ENCODE measurements at places on chromosomes 1 and 21.

DNA sequence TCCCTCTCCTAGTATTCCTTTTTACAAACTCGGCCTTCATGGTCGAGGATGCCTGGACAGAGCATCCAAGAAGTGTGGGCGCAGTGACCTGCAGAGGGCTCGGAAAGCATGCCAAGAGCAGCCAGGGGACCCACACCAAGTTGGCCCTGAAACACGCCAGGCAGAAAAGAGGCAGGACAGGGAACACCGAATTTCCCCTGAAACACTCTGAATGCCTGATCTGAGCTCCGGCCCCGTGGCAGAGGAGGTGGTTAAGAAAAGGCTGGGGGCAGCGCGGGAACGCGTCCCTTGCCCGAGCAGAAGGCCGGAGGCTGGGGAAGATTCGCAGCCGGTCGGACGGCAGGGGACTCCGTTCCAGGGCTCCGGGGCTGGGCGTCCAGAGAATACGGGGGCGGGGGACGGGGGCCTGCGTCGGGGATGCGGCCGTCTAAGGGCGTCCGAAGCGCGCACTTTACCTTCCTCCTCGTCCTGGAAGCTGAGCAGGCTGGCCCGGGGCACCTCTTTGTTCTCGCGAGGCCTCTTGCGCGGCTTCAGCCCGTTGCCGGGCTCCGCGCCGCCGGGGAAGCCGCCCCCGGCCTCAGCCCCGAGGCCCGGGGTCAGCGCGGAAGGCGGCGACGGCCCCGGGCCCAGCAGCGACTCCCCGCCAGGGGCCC lies 558 bp downstream of the PAXBP1 start:
- H3K4me3 ChIP-seq, result peak overlapping the region; percentile 91
- DNase-seq, result peak; percentile 61
- H3K36me3 ChIP-seq, result peaks cover 27% of the 10 kb centered on the region

DNA sequence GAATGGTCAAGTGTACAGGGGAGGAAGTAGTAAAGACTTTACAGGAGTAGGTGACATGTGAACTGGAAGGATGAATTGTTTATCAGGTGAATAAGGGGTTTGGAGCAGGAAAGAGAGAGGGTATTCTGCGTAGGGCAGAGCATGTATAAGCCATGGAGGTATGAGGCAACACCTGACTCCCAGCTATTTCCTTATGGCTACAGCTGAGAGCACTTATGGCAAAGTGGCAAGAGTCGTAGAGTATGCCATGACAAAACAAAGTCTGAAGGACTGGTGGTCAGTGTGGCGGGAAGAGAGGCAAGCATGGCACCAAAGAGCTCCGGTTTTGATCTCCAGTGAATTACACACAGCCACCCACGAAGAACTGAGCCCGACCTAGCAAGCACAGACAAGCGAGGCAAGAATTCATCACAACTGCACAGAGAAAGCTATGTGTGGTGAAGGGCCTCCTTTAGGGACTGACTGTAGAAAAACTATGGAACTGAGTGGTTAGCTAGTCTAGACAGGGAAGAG lies 9.0 kb upstream of the ELOVL1 start:
- no peaks in the 10 kb centered on the region for H3K4me1 ChIP-seq
- no peaks in the 10 kb centered on the region for H3K36me3 ChIP-seq
- no peaks in the 10 kb centered on the region for H3K27me3 ChIP-seq
- DNase-seq, result no peak
- H3K27ac ChIP-seq, result no peak overlapping the region

DNA sequence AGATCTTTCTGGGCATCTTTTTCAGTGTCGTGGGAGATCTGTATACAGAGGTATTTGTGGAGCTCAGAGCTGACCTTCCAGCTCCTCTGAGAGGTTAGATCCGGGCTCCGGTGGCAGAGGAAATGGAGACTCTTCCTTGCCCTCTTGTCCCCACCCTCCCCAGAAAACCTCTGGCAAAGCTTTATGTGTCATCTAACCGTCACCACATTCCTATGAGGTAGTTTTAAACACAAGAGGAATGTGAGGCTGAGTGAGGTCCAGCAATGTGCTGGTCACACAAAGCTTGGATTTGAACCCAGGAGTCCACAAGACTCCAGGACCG lies 1.2 kb downstream of the CD160 start:
- H3K27me3 ChIP-seq, result no peaks in the 10 kb centered on the region
- no peaks in the 10 kb centered on the region for H3K4me1 ChIP-seq
- no peak for DNase-seq
- no peak overlapping the region for H3K27ac ChIP-seq

DNA sequence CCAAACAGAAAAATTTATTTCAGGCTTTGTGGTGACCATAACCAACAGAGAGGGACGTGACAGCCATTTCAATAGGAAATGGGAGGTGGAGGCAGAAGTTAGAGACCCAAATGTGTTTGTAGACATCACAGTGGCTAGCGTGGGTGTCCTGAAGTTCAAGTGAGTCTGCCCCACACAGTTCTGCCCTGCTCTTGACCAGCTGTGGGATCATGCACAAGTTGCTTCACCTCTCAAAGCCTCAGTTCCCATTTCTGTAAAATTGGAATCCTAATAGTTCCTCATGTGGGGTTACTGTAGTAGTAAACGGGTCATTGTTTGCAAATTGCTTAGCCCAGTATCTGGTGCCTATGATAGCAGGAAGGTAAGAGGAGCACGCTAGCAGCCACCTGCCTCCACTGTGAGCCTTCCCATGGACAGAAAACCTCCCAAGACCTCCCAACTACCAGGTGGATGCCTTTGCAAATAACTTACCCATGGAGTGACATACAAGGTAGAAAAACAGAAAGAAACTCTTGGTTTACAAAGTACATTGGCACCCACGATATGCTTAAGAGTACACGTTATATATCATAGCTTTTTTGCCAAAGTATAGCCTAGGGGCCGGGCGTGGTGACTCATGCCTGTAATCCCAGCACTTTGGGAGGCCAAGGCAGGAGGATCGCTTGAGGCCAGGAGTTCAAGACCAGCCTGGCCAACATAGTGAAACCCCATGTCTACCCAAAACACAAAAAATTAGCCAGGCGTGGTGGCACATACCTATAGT lies 29.1 kb downstream of the FHAD1 start:
- H3K27ac ChIP-seq, result no peak overlapping the region
- DNase-seq, result no peak
- no peaks in the 10 kb centered on the region for H3K36me3 ChIP-seq

GRCh38 chr1:72567521-72567920 lies 285.2 kb upstream of the NEGR1 start:
- no peaks in the 10 kb centered on the region for H3K4me1 ChIP-seq
- H3K27ac ChIP-seq, result no peak overlapping the region
- no peaks in the 10 kb centered on the region for H3K27me3 ChIP-seq
- no peak for DNase-seq
- H3K4me3 ChIP-seq, result no peak overlapping the region
- H3K36me3 ChIP-seq, result no peaks in the 10 kb centered on the region

DNA sequence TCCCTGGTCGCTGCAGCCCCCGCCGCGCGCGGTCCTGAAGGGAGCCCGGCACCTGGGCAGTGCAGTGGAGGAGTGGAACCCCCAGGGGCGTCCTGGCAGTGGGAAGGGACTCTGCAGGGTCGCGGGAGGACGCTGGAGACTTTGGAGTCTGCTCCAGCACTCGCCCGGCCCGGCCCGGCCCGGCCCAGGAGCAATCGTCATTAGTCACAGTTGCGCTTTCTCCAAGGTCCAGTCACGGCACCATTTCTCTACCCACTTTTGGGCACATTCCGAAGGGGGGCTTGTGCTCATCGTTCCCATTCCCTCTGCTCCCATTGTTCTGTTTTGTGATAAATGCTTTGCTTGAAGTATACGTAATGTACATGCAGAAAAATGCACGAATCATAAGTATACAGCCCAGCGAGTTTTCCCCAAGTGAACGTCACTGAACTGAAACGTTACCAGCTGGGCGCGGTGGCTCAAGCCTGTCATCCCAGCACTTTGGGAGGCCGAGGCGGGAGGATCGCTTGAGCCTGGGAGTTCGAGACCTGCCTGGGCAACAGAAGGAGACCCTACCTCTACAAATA lies 999 bp downstream of the THAP3 start:
- H3K27ac ChIP-seq, result no peak overlapping the region
- H3K4me1 ChIP-seq, result 0 out of 2 replicates have a peak, but pooled peaks cover 2% of the 10 kb centered on the region
- H3K4me3 ChIP-seq, result peak overlapping the region; percentile 77
- H3K36me3 ChIP-seq, result peaks cover 5% of the 10 kb centered on the region
- no peaks in the 10 kb centered on the region for H3K27me3 ChIP-seq
- DNase-seq, result no peak

- no peaks in the 10 kb centered on the region for H3K36me3 ChIP-seq
- H3K4me1 ChIP-seq, result no peaks in the 10 kb centered on the region
- no peak overlapping the region for H3K27ac ChIP-seq
- H3K4me3 ChIP-seq, result no peak overlapping the region
- DNase-seq, result no peak
- H3K27me3 ChIP-seq, result no peaks in the 10 kb centered on the region
Observed at GRCh38 chr1:59742526-59742925, 72.2 kb upstream of the HOOK1 start.

DNA sequence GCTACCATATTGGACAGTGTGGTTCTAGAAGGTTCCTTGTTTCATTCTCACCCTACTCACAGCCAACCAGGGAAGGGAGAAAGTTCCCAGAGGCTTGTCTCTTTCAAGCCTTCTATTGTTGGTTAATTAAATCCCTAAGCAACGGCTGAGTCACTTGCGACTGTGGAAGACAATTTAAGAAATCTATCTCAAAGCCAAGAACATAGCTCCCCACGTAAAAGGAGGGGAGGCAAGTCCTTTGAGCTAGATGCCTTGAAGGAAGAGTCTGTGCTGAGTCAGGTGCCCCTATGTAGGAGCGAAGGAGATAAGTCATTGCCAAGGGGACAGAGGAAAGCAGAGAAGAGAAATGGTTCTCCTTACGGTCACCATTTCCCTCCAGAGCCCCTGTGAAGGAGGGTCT lies 79.4 kb upstream of the PPP2R5A start:
- no peak overlapping the region for H3K27ac ChIP-seq
- no peaks in the 10 kb centered on the region for H3K36me3 ChIP-seq
- no peak overlapping the region for H3K4me3 ChIP-seq
- no peaks in the 10 kb centered on the region for H3K4me1 ChIP-seq

- H3K4me3 ChIP-seq, result peak overlapping the region; percentile 60
- H3K27ac ChIP-seq, result no peak overlapping the region
- no peaks in the 10 kb centered on the region for H3K36me3 ChIP-seq
- H3K27me3 ChIP-seq, result no peaks in the 10 kb centered on the region
Observed at GRCh38 chr21:43719748-43720538, 1.0 kb downstream of the PDXK start.

- H3K27me3 ChIP-seq, result no peaks in the 10 kb centered on the region
- no peak overlapping the region for H3K4me3 ChIP-seq
- DNase-seq, result no peak
Observed at GRCh38 chr21:46195595-46196195, 11.4 kb upstream of the SPATC1L start.

- no peaks in the 10 kb centered on the region for H3K36me3 ChIP-seq
- no peak for DNase-seq
- no peak overlapping the region for H3K27ac ChIP-seq
- H3K27me3 ChIP-seq, result no peaks in the 10 kb centered on the region
- 0 out of 2 replicates have a peak, but pooled peaks cover 2% of the 10 kb centered on the region for H3K4me1 ChIP-seq
Observed at GRCh38 chr1:106756752-106757151, 299.7 kb upstream of the PRMT6 start.

DNA sequence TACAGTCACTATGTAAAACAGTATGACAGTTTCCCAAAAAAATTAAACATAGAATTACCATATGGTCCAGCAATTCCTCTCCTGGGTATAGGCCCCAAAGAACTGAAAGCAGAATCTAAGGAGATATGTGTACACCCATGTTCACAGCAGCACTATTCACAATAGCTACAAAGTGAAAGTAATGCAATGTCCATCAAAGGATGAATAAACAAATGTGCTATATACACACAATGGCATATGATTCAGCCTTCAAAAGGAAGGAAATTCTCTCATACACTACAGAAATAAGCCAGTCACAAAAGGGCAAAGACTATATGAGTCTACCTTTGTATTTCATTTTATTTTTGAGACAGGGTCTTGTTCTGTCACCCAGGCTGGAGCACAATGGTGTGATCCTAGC lies 120.4 kb downstream of the TOMM20 start:
- no peak overlapping the region for H3K4me3 ChIP-seq
- DNase-seq, result no peak
- no peaks in the 10 kb centered on the region for H3K27me3 ChIP-seq

- no peak overlapping the region for H3K27ac ChIP-seq
- DNase-seq, result no peak
- H3K4me3 ChIP-seq, result peak overlapping the region; percentile 43
- H3K4me1 ChIP-seq, result no peaks in the 10 kb centered on the region
- H3K36me3 ChIP-seq, result no peaks in the 10 kb centered on the region
Observed at GRCh38 chr1:1162597-1163537, 10.8 kb upstream of the TTLL10 start.

DNA sequence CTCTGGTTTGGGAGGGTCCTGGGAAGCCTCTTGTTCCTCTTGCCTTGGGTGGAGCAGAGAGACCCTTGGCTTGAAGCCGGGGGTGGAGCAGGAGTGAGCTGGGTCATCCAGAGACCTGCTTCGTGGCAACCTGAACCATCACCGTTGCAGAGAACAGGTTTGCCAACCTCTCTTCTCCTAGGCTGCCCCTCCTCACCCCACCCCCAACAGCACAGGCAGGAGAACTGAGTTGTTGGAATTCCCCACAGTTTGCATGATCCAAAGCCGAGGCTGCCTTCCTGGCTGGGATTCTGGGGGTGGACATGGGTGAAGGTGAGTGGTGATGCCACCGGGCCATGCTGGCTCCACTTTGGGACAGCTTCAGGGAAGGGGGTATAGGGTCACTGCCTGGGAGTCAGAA lies 2.2 kb downstream of the WNT4 start:
- peak overlapping the region; percentile 14 for H3K4me3 ChIP-seq
- no peak for DNase-seq
- H3K27me3 ChIP-seq, result peaks cover 4% of the 10 kb centered on the region
- no peak overlapping the region for H3K27ac ChIP-seq
- no peaks in the 10 kb centered on the region for H3K36me3 ChIP-seq

DNA sequence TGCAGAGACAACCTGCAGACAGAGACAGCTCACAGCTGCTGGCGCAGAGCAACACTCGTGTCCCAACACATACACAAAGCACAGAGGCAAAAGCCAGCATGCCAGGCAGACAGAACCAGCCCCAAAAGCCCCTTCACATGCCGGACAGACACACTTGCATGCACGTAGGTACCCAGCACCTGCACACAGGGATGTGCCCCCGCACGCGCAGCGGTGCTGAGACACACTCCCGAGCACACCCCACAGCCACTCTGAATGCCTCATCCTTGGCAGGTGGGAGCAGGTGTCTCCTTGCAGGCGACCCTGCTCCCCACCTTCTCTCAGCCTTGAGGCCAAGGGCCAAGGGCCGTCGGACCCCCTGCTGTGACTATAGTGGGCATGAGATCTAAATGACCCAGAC lies 41.2 kb upstream of the ZC3H12A start:
- H3K27ac ChIP-seq, result no peak overlapping the region
- peaks cover 5% of the 10 kb centered on the region for H3K4me1 ChIP-seq
- DNase-seq, result no peak
- no peaks in the 10 kb centered on the region for H3K27me3 ChIP-seq
- no peaks in the 10 kb centered on the region for H3K36me3 ChIP-seq

DNA sequence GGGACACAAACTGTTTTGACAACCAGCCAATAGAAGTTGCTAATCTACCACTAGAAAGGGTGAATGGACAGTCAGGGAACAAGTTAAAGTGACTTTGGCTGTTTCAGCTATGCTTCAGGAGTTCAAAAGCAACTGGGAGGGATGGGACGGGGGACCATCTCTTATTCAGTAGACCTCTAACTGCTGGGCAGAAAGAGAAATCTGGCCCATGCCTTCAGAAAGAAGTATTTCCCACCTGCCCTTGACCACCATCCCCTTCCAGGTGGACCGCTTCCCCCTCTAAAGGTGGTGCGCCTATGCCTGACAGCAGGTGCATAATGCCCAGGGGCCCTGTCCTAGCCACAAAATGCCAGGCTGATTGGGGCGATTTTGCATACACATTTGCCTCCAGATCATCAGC lies 5.2 kb downstream of the ITPKB start:
- no peak overlapping the region for H3K4me3 ChIP-seq
- no peak for DNase-seq
- no peak overlapping the region for H3K27ac ChIP-seq
- no peaks in the 10 kb centered on the region for H3K27me3 ChIP-seq
- H3K4me1 ChIP-seq, result peaks cover 7% of the 10 kb centered on the region
